Activated CD8-positive, alpha-beta memory T cell treated with anti-CD3 and anti-CD28 coated beads, Interleukin-2, amount 10 ng/mL, durations not matched to agents 7 days and 5 days (primary cell): ENCODE measurements at places on chromosomes 7 and 10. TPM values are rescaled to one million over a fixed set of nuclear protein-coding genes. Genes with fewer than 3 reads are reported as not detected.

- no peaks in the 10 kb centered on the region for H3K36me3 ChIP-seq
- no peak overlapping the region for H3K4me3 ChIP-seq
- H3K4me1 ChIP-seq: no peaks in the 10 kb centered on the region
- no peak for DNase-seq
- H3K27me3 ChIP-seq: no peaks in the 10 kb centered on the region
- no peak overlapping the region for H3K27ac ChIP-seq
Observed at GRCh38 chr7:91239171-91239604, 25.0 kb upstream of the FZD1 start.

Gene FAM237B
- total RNA-seq: not detected

Gene SHH
- total RNA-seq: not detected

GRCh38 chr10:33876584-33877400, 542.3 kb upstream of the NRP1 start:
- no peak for DNase-seq
- H3K4me1 ChIP-seq: no peaks in the 10 kb centered on the region
- H3K27me3 ChIP-seq: no peaks in the 10 kb centered on the region
- H3K27ac ChIP-seq: no peak overlapping the region
- H3K4me3 ChIP-seq: no peak overlapping the region

Gene NUTM2A
- total RNA-seq: 0.38 TPM

DNA sequence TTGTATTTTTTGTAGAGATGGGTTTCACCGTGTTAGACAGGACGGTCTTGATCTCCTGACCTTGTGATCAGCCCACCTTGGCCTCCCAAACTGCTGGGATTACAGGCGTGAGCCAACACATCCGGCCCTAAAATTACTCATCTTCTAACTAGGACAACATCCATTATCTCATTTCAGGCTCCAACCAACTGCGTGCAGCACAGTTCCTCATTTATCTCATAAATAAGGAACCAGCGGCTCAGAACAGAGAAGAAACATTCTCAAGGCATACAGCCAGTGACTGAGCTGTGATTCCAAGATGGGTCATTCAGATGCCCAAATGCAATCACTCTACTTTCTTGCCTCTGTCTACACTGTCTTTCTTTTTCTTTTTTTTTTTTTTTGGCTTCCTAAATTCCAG, 356.1 kb downstream of the ELMO1 start:
- H3K4me1 ChIP-seq: peaks cover 12% of the 10 kb centered on the region
- DNase-seq: no peak
- H3K27me3 ChIP-seq: no peaks in the 10 kb centered on the region
- no peak overlapping the region for H3K4me3 ChIP-seq

Gene CRTAC1
- total RNA-seq: not detected

Gene ANKRD7
- 1.2 TPM for total RNA-seq

GRCh38 chr10:12614177-12614995, 265.0 kb downstream of the CAMK1D start:
- no peaks in the 10 kb centered on the region for H3K4me1 ChIP-seq
- no peaks in the 10 kb centered on the region for H3K27me3 ChIP-seq
- H3K4me3 ChIP-seq: no peak overlapping the region
- DNase-seq: no peak
- H3K27ac ChIP-seq: no peak overlapping the region

DNA sequence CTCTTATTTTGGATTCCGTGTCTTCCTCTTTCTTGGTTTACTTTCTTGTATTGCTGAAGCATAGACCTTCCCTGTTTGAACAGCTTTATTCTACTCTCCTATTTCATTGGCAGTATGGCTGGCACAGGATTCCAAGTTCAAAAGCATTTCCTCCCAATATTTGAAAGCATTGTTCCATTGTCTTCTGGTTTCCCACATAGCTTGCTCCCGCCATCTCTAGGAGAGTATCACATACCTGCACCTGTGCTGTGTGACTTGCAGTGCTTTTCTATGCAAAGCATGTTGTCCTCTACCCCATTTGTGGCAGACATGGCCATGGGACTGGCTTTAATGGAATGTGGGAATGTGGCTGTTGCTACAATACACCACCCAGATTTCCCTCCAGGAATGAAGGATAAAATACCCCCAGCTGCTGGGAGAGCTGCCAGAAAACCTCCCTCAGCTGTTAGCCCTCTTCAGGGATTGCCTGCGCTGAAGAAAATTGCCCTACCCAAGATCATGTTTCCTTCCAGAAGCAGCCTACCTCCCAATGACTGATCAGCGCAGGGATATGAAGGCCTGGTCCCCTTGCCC, 6.9 kb upstream of the MYOF start:
- no peak overlapping the region for H3K4me3 ChIP-seq
- H3K27ac ChIP-seq: no peak overlapping the region
- peaks cover 7% of the 10 kb centered on the region for H3K27me3 ChIP-seq
- DNase-seq: no peak
